ENCODE measurements at places on chromosomes 7 and 10.

DNA sequence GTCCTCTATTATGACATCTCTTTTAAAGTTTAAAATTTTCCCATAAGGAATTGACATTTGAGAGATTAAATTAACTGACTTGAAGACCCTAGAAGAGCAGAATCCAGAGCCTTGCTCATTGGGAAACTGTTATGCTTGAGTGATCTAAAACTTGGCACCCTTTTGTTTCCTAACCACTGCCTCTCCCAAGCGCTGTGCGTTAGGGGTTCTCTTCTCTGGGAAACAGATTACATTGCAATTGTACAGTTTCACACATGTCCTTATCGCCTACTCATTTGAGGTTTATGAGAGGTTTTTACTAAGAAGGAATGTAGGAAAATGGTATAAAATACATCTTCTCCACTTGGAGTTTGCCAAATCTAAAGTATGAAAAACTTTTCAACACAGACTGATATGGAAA is 126.8 kb upstream of the AMPH start:
- no peak for DNase-seq

GRCh38 chr10:128867819-128868218 is 599.2 kb upstream of the MGMT start:
- no peak for DNase-seq

GRCh38 chr10:132648072-132648850 is 110.7 kb downstream of the INPP5A start:
- DNase-seq = no peak

GRCh38 chr10:6699336-6699735 is 119.3 kb upstream of the PRKCQ start:
- no peak for DNase-seq

GRCh38 chr7:81482600-81483186 is 287.2 kb downstream of the HGF start:
- DNase-seq = no peak

DNA sequence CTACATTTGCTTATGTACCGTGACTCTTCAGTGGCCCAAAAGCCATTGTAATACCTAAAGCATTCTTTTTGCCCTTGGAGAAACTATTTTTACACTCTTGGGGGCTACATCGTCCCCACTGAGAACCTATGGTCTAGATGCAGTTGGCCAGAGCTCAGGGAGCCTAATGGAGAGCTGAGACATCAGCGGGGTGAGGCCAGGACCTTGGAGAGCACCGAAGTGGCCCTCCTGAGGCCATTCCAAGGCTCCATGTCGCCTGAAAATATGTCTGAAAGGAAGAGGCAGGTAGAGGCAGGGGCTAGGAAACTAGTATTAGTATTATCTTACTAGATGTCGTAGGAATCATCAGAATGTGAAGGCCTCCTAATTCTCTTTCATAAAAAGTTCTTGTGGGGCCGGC is 4.9 kb downstream of the PKD2L1 start:
- DNase-seq = no peak

DNA sequence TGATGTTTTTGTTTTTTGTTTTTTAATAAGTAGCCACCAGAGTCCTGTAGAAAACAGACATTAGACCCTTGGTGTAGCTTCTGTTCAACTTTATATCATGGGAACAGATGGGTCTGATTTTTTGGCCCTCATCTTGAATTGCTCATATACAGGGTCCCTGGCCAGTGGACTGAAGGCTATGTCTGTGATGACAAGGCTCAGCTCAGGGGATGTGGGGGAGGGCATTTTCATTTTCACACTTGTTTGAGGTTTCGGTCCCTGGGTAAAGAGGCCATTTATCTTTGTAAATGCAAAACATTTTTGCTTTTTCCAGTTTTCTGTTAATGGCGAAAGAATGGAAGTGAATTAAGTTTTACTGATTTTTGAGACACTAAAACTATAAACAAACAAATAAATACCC is 257.6 kb upstream of the PHYHIPL start:
- DNase-seq = no peak

DNA sequence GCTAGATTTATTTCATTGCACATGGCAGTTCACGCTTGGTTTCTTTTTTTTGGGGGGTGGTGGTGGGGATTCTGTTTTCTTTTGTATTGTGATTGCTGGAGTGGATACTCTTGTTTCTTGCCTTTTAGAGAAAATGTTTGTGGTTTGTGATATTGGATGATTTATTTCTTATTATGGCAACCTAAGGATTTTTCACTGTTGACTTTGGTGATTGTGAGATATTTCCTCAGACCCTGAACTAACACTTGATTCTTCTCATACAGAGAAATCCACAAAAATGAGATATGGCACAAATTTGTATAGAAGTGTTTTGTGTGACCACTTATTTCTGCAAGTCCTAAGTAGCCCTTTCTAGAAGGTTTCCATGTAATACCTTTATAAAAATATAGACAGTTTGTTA is 871.1 kb downstream of the LRMDA start:
- no peak for DNase-seq

GRCh38 chr10:15227611-15228372 is 59.3 kb upstream of the NMT2 start:
- DNase-seq = no peak

DNA sequence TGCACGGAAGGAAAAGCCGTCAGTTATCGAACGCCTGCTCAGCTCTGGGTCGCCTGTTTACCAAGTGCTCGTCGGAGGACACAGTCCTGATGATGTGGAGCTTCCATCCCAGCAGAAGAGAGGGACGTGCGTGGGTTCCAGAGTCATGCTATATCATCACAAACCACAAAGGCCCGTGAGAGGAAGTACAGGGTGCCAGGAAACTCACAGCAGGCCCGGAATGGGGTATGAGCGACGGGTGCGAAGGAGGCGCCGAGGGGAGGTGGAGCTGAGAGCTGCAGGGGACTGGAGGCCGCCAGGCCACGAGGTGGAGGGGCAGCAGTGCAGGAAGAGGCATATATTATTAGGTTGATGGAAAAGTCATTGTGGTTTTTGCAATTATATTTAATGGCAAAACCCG is 102.5 kb downstream of the ACTR3B start:
- no peak for DNase-seq

GRCh38 chr7:95590387-95591248 is 5.7 kb downstream of the PDK4 start:
- DNase-seq = no peak

- no peak for DNase-seq
Observed at GRCh38 chr10:93274419-93274818, 200.7 kb downstream of the CYP26A1 start.

- no peak for DNase-seq
Observed at GRCh38 chr10:103431902-103432301, 20.3 kb downstream of the CALHM2 start.

DNA sequence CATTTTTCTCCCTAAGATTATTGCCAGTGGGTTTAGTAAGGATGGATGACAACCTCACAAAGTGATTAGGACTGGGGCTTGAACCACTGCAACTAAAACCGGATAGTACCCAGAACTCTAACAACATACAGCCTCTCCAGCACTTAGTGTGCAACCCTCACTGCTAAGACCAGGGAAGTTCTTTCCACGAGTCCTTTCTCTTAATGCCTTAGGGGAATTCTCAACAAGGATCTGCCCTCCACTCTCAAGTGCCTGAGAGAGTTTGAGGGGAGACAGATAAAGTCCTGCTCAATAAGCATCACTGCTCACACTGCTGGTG is 104.6 kb downstream of the NRP1 start:
- DNase-seq = no peak

DNA sequence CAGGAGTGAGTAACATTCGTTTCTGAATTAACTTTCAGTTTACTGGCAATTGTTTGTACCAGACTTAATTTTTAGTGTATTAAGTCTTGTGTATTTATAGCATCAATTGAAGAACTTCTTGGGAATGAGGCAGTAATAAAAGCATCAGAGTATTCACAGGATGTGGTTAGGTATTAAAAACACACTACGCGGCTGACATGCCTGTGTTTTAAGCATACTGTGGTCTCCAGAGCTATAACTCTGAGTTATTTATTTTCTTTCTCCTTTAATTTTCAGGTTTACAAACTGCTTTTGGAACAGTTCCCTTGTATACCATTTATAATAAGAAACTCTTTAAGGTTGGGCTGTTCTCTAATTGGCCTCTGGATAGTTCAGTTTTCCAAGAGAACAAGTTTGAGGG is 626.1 kb upstream of the NRG3 start:
- no peak for DNase-seq

GRCh38 chr10:129660569-129660968 is 193.5 kb downstream of the MGMT start:
- DNase-seq = no peak

- DNase-seq = no peak
Observed at GRCh38 chr7:135320268-135320667, 86.6 kb downstream of the STRA8 start.

DNA sequence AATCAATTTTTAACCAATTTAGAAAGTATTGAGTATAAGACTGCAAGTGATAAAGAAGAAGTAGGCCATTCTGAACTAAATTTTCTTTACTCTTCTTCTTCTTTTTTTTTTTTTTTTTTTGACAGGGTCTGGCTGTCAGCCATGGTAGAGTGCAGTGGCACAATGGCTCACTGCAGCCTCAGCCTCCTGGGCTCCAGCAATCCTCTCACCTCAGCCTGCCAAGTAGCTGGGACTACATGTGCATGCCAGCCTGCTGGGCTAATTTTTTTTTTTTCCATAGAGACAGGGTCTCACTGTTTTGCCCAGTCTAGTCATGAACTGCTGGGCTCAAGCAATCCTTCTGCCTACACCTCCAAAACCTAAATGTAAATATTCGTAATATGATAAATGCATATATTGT is 63.2 kb downstream of the DGKB start:
- no peak for DNase-seq

- no peak for DNase-seq
Observed at GRCh38 chr10:6621536-6621935, 41.5 kb upstream of the PRKCQ start.

- DNase-seq = no peak
Observed at GRCh38 chr10:404346-404745, 269.1 kb downstream of the ZMYND11 start.

DNA sequence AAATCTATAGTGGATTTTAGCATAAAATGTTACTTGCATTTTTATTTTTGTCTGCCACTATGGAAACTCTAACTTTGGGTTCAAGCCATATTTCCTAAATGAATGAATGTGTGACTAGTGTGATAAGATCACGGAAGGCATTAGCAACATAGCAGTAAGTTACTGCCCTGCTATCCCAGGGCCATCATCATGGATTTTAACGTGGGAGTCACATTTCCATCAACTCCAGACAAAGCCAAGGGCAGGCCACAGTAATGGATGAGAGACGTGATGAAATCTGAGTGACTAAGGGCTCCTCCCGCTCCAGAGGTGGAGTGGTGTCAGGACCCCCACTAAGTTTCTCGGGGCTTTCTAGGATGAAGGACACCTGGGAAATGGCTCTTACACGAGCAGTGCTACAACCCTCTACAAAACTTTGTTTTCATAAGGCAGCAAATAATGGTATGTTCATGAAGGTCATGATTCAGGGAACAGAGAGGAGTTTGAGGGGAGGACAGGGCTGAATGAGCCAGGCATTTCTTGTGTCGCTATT is 34.3 kb downstream of the C10orf120 start:
- DNase-seq = no peak

GRCh38 chr10:50392966-50393718 is 141.8 kb upstream of the ASAH2 start:
- no peak for DNase-seq

DNA sequence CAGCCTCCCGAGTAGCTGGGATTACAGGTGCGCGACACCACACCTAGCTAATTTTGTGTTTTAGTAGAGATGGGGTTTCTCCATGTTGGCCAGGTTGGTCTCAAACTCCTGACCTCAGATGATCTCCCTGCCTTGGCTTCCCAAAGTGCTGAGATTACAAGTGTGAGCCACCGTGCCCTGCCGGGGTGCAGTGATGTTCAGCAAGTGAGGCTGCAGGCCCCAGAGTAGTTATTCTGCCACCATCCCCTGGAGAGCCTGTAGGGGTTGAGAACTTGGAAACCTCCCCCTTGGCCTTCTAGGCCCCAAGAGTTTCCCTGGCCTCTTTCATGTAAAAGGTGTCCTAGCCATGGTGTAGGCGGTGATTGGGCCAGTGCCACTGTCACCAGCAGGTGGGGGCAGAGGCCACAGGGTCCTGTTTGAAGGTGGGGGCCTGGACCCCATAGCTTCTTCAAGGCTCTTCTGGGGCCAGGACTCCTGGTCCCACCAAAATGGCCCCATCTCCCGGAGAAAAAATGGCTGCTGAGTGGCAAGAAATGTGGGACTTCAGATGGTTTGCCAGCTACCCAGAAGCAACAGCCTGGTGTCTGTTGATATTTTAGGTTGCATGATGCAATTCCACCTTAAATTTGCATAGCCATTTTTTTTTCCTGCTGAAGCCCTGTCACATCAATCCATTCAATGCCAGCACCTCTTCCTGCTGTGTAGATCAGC is 25.5 kb upstream of the INMT start:
- no peak for DNase-seq

GRCh38 chr10:11863353-11864109 is 40.4 kb downstream of the PROSER2 start:
- DNase-seq = peak; percentile 51

DNA sequence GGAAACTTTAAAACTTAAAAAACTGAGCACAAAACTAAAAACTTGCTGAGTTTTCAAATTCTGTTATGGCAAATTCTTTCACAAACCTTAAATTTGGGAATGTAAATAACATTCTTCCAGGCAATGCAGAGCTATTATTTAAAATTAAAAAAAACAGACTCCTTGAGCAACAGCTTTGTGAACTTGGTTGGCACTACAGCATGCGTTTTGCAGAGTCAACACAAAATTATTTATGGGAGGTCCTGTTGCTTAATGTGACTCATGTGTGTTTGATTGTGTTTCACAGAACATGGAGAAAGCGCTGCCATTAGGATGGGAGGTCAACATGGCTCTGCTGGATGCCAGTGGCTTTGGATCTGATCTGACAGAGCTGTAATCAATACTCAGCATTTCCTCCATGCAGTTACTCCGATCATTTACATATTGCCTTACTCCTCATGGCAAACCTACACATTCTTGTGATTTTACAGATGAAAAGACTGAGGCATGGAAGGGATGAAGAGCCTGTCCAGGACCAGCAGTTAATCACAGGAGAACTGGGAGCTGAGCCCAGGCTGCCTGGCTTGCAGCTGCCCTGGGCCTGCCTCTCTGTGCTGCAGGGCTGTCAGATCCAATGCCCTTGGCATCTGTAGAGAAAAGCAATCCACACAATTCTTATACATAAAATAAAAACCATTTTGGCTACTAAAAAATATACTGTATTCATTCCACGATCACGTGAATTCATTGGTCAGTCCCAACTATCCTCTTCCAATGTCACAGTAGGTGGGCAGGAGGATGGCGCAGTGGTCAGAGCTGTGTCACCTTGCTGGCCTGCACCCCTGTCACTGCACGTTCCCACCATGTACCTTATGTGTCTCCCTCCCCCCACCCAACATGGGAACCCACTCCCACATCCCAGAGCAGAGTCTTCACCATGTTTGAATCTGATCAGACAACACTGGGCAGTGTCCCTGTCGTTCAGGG is 200.9 kb downstream of the CXCL12 start:
- DNase-seq = no peak

DNA sequence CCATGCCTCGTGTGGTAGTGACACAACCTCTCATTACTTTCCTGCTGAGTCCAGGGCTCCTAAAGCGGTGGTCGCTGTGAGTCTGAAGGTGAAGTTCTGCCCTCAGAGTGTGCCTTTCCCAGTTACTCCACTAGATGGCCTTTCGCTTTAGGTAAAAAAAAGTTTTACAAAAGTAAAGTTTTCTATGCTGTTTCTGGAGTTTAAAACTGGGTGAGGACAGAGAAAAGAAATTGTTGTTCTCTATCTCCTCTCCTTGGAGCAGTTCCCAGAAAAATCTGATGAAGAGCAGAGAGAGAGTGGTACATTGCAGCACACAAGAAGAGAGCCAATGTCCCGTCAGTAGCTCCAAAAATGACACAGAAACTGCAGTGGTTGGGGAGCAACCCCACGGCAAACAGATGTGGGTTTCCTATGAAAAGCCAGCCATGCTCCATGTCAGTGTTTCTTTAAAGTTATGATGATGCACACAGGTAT is 257.1 kb downstream of the GLI3 start:
- DNase-seq = no peak
